ENCODE measurements at places on chromosomes 1 and 21. TPM values are rescaled to one million over a fixed set of nuclear protein-coding genes. Genes with fewer than 3 reads are reported as not detected.

The S100A3 gene
- not detected for total RNA-seq

The KCNT2 gene
- total RNA-seq: not detected

GRCh38 chr1:113946112-113946511 is 17.0 kb downstream of the HIPK1 start:
- no peak overlapping the region for H3K4me3 ChIP-seq
- no peak for DNase-seq
- H3K36me3 ChIP-seq: peaks cover 18% of the 10 kb centered on the region
- peaks cover 65% of the 10 kb centered on the region for H3K4me1 ChIP-seq
- H3K27ac ChIP-seq: peak overlapping the region; percentile 79

The AIRE gene
- not detected for total RNA-seq

The OR6K3 gene
- not detected for total RNA-seq

The TMEM240 gene
- total RNA-seq: not detected

DNA sequence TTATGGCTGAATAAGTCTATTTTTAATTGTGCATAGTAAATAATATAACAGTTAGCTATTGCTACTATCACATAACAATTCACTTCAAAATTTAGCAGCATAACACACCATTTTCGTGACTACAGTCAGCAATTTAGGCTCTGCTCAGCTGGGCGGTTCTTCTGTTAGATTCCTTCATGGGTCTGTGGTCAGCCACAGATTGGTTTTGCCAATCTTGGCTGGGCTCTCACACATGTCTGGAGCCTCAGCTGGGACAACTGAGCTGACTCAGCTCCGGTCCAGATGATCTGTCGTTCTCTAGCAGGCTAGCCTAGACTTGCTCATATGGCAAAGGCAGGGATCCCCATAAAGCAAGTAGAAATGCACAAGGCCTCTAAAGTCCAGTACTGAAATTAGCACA is 15.1 kb upstream of the CDC42BPA start:
- no peak overlapping the region for H3K4me3 ChIP-seq
- H3K27me3 ChIP-seq: peaks cover 9% of the 10 kb centered on the region
- H3K4me1 ChIP-seq: no peaks in the 10 kb centered on the region
- no peak for DNase-seq
- no peaks in the 10 kb centered on the region for H3K36me3 ChIP-seq

- H3K27ac ChIP-seq: peak overlapping the region; percentile 74
- H3K27me3 ChIP-seq: no peaks in the 10 kb centered on the region
- peaks cover 13% of the 10 kb centered on the region for H3K36me3 ChIP-seq
Observed at GRCh38 chr21:44866780-44867179, 6.7 kb downstream of the PTTG1IP start.

- peak; percentile 81 for DNase-seq
- no peaks in the 10 kb centered on the region for H3K27me3 ChIP-seq
- peak overlapping the region; percentile 85 for H3K4me3 ChIP-seq
- H3K27ac ChIP-seq: no peak overlapping the region
- H3K36me3 ChIP-seq: peaks cover 1% of the 10 kb centered on the region
Observed at GRCh38 chr1:92961896-92962752, 862 bp upstream of the DIPK1A start.

GRCh38 chr1:232628335-232629249 is 1.3 kb downstream of the SIPA1L2 start:
- H3K4me3 ChIP-seq: peak overlapping the region; percentile 79
- no peak overlapping the region for H3K27ac ChIP-seq
- peak; percentile 16 for DNase-seq
- H3K36me3 ChIP-seq: no peaks in the 10 kb centered on the region
- H3K4me1 ChIP-seq: peaks cover 27% of the 10 kb centered on the region

DNA sequence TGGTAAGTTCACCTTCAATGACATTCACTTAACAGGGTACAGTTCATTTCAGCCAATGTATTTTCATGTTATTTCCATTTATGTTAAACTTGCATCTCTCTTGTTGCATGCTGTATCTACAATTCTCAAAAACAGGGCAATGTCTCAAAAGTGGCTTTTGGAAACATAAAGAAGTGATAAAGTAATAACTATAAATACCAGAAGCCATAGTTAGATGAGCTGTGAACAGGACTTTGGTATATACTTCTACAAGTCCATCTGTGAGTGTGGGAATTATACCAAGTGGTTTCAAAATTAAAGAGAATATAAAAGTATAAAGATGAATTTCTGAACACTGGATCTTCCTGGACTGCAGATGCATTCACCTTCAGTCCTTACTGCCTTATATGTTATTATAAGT is 585.4 kb upstream of the PBX1 start:
- no peak overlapping the region for H3K4me3 ChIP-seq
- DNase-seq: no peak
- H3K27me3 ChIP-seq: no peaks in the 10 kb centered on the region

The NKAIN1 gene
- total RNA-seq: not detected

GRCh38 chr1:181044449-181044966 is 10.7 kb downstream of the MR1 start:
- peaks cover 36% of the 10 kb centered on the region for H3K4me1 ChIP-seq
- H3K27me3 ChIP-seq: no peaks in the 10 kb centered on the region
- H3K36me3 ChIP-seq: peaks cover 11% of the 10 kb centered on the region
- DNase-seq: peak; percentile 80

DNA sequence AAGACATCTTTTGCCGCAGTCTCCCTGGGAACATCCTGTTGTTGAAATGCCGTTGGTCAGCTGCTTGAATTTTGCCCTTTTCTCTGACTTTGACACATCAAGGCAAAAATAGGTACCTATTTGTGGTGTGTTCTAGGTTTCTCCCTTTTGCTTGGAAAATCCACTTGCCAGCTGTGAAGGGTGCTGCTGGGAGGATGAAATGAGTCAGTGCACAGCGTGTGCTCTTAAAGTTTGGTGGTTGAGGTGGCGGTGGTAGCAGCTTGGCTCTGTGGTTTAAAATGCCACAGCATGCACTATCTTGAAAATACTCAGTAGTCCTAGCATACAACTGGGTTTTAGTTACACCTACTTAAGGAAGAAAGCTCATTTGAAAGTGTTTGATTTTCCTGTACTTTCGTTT is 183.8 kb downstream of the DHRS3 start:
- peaks cover 74% of the 10 kb centered on the region for H3K4me1 ChIP-seq
- peaks cover 9% of the 10 kb centered on the region for H3K36me3 ChIP-seq
- peak overlapping the region; percentile 59 for H3K27ac ChIP-seq

The VANGL2 gene
- 0.27 TPM for total RNA-seq

DNA sequence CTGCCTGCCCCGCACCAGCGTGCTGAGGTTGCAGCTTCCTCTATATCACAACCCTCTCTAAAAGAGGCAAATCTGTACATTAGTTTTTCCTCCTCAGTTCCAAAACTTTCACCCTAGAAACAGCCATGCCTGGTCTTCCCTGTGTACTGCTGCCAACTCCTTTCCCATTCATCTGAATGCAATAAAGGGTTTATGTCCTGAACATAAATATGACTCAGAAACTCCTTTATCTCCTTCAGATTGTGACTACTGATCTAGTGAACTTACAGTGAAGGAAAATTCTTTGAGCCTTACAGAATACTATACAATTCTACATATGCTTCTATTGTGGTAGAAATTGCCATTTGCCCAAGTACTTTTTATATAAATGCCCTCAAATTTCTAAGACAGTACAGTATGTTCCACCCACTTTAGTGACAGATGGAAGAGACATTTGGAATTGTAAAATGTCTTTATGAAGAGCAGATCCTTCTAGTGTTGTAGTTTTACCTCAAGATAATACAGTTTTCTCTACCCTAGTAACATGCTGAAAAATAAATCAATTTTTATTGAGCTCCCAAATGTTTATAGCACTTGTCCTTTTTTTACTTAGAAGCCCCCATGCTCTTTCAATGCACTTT is 345.1 kb upstream of the SNX7 start:
- DNase-seq: no peak
- no peaks in the 10 kb centered on the region for H3K4me1 ChIP-seq
- no peak overlapping the region for H3K27ac ChIP-seq
- H3K4me3 ChIP-seq: no peak overlapping the region

- H3K4me1 ChIP-seq: no peaks in the 10 kb centered on the region
- H3K27ac ChIP-seq: no peak overlapping the region
- no peak overlapping the region for H3K4me3 ChIP-seq
- no peaks in the 10 kb centered on the region for H3K27me3 ChIP-seq
Observed at GRCh38 chr1:203373991-203374390, 23.1 kb upstream of the FMOD start.

DNA sequence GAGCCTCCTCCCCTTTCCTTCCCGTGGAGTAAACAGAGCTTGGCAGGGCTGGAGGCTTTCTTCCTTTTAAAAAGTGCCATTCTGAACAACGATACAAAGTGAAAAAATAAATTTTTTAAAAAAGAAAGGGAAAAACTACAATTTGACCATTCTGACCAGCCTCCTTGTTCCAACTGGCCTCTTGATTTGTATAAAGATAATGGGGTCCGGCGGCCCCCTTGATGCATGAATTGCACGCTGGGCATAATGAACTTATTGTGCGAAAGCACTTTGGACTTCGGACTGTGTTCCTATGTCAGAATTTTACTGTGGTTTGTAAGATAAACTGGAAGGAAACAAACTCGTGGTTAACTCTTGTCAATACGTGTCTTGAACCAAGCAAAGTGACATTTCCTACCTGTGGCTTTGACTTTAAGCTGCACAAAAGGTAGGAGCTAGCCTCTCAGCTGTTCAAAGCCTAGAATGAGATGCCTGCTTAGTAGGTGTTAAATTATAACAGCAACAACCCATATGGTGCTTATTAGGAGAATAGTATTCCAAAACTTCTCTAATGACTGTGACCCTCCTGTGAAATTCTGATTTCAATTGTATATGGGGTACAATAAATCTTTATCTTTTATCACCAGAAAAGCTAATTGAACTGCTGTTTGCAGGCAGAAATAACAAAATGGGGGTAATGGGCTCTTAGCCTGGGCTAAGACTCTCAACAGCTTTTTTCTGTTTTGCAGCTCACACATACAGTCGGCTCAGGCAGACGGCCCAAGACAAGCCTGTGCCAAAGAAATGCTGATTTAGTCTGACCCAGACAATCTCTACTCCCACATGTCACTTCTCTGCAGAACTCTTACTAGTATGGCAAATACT is 9.3 kb downstream of the IRF2BP2 start:
- peaks cover 23% of the 10 kb centered on the region for H3K36me3 ChIP-seq
- peaks cover 52% of the 10 kb centered on the region for H3K4me1 ChIP-seq
- H3K27ac ChIP-seq: peak overlapping the region; percentile 99
- H3K27me3 ChIP-seq: no peaks in the 10 kb centered on the region
- no peak for DNase-seq

The ADORA1 gene
- not detected for total RNA-seq

The SDHB gene
- 177 TPM for total RNA-seq

All from activated naive CD4-positive, alpha-beta T cell treated with anti-CD3 and anti-CD28 coated beads for 36 hours (primary cell).